Airway epithelial cell (primary cell): ENCODE measurements at places on chromosomes 16 and 17. TPM values are rescaled to one million over a fixed set of nuclear protein-coding genes. Genes with fewer than 3 reads are reported as not detected.

The SKA2 gene
- total RNA-seq, result 62.7 and 116 TPM in 2 replicates

The TRPV2 gene
- total RNA-seq, result 2.9 and 3.9 TPM in 2 replicates

The USB1 gene
- 24.8 and 28.0 TPM in 2 replicates for total RNA-seq

The LITAFD gene
- not detected in 2 replicates for total RNA-seq

The CENPX gene
- total RNA-seq, result 123 and 162 TPM in 2 replicates

The USH1G gene
- 5.2 and 5.6 TPM in 2 replicates for total RNA-seq

The RNF222 gene
- 1.4 and 2.2 TPM in 2 replicates for total RNA-seq

The MYH2 gene
- not detected in 2 replicates for total RNA-seq

The PRR11 gene
- 43.5 and 147 TPM in 2 replicates for total RNA-seq

The WDR59 gene
- 16.3 and 21.0 TPM in 2 replicates for total RNA-seq

The ADAMTS18 gene
- 0.21 and 0.65 TPM in 2 replicates for total RNA-seq

The DLX4 gene
- total RNA-seq, result 0.14 TPM in 1 of 2 replicates, not detected in the other

The SCARF1 gene
- 0.07 TPM in 1 of 2 replicates, not detected in the other for total RNA-seq

The JUP gene
- total RNA-seq, result 967 and 1,681 TPM in 2 replicates

The RRAD gene
- 73.8 and 96.6 TPM in 2 replicates for total RNA-seq

The PRR29 gene
- total RNA-seq, result 0.07 and 0.37 TPM in 2 replicates

The TNFSF13 gene
- 4.4 and 5.1 TPM in 2 replicates for total RNA-seq

The ZMYND15 gene
- total RNA-seq, result 0.28 TPM in 1 of 2 replicates, not detected in the other

The MILR1 gene
- total RNA-seq, result 0.28 and 4.3 TPM in 2 replicates

The IL34 gene
- 0.46 and 0.63 TPM in 2 replicates for total RNA-seq
